ENCODE measurements at places on chromosomes 2 and 18.

GRCh38 chr2:39865751-39866150 lies 86.7 kb upstream of the THUMPD2 start:
- DNase-seq, result no peak

- no peak for DNase-seq
These were observed 391 bp upstream of the TMEM17 start for GRCh38 chr2:62506421-62506750.

DNA sequence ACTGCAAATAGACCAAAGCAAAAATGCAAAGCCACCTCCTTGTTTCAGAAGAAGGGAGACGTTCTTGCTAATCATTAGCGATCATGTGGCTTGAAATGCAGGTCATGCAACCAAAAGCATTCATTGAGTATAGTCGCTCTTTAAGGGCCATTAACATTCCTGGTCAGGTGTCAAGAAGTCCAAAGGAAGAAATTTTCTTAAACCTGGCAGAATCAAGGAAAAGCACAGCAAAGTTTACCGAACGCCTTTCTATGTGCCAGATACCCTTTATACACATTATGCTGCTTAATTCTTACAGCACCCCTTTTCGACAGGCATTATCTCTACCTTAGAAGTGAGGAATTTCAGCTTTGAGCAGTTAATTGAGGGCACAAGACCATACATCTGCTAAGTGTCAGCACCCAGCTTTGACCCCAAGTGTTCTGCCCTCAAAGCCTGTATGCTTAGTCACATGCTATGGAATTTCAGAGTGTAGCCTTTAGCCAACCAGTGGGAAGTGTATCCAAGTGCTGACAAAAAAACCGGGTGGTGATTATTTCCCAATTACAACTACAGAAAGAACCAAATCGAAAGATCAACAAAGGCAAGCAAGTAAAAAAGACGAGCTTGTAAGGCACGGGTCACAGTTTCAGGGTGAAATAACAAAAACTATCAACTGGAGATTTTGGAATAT lies 70.8 kb downstream of the EPHA4 start:
- no peak for DNase-seq

DNA sequence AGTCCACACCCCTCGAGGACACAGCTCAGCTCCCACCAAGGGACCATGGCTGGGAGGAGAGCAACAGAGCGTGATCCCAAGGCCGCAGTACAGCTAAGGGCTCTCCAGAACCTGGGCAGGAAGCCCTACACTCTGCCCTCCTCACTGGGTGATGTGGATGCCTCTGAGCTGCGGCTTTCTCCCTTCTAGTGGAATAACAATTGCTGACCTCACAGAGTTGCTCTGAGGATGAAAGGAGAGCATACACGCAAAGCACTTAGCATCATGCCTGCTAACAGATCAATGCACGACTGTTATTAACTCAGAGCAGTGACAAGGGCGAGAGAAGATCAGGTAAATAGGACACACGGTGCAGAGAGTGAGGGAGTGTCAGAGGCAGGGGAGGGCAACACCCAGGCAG lies 74.2 kb downstream of the ZFP36L2 start:
- DNase-seq, result no peak

- no peak for DNase-seq
These were observed 255.3 kb upstream of the RAB6C start for GRCh38 chr2:129724021-129724757.

GRCh38 chr2:236981701-236982485 lies 103.8 kb upstream of the COPS8 start:
- DNase-seq, result no peak

DNA sequence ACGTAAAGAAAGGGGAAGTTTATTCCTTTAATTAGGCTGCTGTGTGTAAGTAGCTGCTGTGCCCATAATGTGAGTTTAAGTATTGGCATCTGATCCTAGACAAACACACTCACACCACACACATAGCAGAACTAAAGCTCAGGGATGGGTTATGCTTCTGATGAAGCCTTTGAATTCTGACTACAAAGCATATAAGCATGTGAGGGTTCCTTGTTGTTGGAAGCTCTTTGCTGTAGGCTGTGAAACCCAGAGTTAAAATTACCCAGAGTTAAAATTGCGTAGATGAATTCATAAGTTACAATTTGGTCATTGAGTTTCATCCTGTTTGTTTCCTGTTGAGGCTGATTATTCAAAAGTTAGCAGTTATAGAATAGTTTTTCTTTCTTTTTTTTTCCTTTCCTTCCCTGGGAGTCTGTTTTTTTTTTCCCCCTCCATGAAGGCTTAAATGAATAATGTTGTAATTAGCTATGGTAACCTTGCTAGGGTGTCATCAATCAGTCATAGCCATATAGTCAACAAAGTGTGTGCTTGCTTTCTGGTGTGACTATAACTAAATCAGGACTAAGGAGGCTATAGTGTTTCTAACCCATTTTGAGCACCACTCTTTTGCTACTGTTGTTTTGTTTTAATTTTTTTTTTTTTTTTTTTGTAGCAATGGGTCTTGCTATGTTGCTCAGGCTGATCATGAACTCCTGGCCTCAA lies 426.1 kb downstream of the PARD3B start:
- DNase-seq, result no peak

GRCh38 chr2:217299590-217299989 lies 439.7 kb upstream of the TNP1 start:
- DNase-seq, result no peak

GRCh38 chr2:88027697-88028389 lies 11.5 kb upstream of the RNU2-63P start:
- peak; percentile 66 for DNase-seq

DNA sequence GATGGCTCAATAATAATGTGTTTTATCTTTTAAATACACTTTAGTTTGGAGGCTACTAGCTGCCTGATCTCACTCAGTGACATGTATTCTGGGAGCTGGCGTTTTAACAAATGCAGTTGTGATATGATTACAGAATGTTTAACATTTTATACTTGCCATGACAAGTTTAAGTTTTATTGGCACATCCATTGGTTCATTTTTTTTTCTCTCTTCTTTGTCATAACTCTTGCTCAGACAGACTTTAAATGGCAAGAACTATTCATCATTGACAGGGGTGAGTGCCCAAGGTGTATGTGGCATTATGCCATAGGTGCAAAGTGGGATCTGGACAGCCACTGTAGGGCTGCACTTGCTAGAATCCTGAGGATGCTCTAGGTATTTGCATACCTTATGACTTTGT lies 72.1 kb upstream of the MYL1 start:
- no peak for DNase-seq

- DNase-seq, result no peak
These were observed 124.4 kb downstream of the CCDC178 start for GRCh38 chr18:33316146-33316587.

GRCh38 chr2:74233648-74234047 lies 35.2 kb downstream of the MTHFD2 start:
- DNase-seq, result no peak

- DNase-seq, result no peak
These were observed 25.4 kb downstream of the TET3 start for GRCh38 chr2:74010087-74010541.

- no peak for DNase-seq
These were observed 4.2 kb upstream of the CLIP4 start for GRCh38 chr2:29110916-29111535.

DNA sequence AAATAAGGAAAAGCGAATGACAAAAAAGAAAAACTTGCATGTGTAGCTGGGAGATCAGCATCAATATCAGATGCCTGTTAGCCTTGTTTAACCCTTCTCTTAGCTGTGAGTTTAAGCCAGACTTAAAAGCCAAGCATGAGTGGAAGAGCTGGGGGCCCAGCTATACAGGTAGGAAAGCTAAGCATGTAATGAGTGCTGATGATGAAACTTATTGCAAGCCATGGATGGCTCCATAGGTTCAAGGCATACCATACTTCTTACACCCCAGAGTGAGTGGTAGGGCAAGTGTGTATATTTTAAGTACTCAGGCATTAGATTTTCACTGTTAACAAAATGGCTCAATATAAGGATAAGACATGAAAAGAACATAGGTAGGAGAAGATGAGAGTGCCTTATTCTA lies 28.0 kb downstream of the RBBP8 start:
- no peak for DNase-seq
